ENCODE measurements at places on chromosomes 16 and 17. TPM values are rescaled to one million over a fixed set of nuclear protein-coding genes. Genes with fewer than 3 reads are reported as not detected.
A peak's percentile ranks its signal among the peaks of the same experiment; 100 is the strongest.

DNA sequence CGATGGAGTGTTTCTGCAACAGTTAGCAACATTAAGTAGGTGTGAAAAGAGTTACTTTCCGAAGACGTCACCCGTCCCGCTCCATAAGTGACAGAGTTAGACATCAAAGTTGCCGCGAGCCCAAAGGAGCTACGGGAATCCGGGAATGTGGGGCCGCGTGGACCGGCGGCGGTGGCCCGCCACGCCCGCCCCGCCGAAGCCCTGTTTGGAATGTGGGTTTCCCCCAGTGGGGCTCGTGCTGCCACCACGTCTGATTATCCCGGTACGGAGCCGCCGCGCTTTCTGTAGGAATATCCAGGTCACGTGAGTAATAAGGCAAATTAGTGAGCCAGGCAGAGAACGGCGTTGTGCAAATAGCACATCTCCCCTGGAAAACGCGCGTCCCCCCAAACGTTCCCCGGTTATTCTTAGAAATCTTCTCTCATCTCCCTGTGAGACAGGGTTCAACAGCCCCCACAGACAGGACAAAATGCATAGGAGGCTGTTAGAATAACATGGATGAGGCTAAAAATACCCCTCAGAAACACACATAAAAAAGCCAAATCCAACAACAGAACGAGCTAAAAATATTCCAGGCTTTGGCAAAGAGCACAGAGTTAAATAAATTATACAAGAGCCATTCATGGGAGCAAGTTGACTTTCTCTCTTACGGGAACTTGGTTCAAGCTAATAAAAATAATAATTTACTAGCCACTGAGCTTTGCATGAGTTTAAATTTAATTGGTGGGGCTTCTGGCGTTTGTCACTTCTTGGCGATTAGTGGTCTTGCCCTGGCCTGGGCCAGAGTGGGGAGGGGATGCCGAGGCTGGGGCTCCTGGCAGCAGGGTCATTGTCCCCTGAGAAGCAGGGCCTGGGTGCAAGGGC is 8.6 kb downstream of the BAHCC1 start:
- no peak for DNase-seq

- no peak for DNase-seq
Observed at GRCh38 chr16:67157892-67158635, 1.6 kb downstream of the TRADD start.

Gene CEP95
- total RNA-seq: 23.2 TPM

Gene LITAFD
- total RNA-seq: not detected

DNA sequence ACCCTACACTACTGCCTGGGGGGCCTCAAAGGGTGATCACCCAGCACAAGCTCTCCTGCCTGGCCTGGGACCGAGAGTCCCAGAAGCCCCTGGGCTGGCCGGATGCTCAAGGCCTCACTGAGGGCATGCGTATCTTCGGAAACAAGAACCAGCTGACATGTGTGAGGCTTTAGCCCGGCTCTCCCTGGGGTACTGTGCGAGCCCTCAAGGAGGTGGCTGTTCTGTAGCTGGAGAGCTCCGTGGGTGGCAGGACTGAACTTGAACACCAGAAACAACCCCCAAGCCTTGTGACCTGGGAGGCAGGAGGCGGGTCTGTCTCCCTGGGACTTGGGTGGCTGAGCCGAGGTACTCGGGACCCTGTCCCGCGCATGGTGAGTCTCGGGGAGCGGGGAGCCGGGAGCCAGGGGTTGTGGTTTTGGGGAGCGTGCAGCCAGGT is 7.0 kb downstream of the DPEP1 start:
- no peak for DNase-seq

Gene SLC47A1
- total RNA-seq: 16.1 TPM

- DNase-seq: no peak
Observed at GRCh38 chr16:50939356-50939755, 197.5 kb downstream of the CYLD start.

Gene SMIM36
- total RNA-seq: not detected

Gene NPIPB9
- total RNA-seq: 0.90 TPM

Gene RDM1
- 5.5 TPM for total RNA-seq

- no peak for DNase-seq
Observed at GRCh38 chr16:1141191-1141590, 11.7 kb upstream of the CACNA1H start.

DNA sequence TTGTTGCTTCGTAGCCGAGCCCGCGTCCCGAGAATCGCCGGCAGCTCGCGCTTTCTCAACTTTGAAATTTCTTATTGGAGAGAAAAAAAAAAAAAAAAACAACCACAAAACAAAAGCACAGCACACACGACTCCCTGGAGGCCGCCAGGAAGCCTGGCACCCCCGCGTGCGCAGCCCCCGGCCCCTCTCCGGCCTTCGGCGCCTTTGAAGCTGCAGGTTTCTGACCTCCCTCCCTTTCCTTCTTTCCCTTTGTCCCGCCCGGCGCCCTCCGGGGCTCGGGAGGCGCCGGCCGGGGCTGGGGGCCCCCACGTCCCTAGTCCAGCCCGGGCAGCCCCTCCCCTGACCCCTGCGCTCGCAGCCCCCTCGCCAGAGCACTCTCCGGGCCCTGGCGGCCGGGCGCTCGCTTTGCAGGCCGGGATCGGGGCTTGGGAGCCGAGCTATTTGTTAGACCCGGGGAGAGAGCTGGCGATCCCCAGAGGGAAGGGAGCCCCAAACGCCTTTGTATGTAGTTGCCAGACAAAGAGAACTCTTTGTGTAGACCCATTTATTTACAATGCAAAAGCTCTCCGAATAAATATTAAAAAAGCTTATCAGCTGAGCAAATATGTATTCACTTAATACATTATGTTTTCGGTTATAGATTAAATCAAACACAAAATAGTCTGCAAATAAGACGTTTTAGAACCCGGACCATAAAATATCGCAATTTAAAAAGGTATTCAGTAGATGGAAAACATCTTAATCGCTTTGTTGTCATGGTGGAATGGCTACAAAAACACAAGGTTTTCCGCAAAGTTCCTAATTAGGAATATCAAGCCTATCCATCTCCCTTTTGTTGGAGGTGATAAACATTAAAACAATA is 2.3 kb downstream of the BAHCC1 start:
- DNase-seq: no peak

Gene VAT1L
- total RNA-seq: not detected

- DNase-seq: no peak
Observed at GRCh38 chr17:78040440-78041385, 82.2 kb downstream of the TNRC6C start.

GRCh38 chr17:30210366-30210765 is 25.1 kb downstream of the SLC6A4 start:
- no peak for DNase-seq

- no peak for DNase-seq
Observed at GRCh38 chr16:81786321-81786720, 7.2 kb downstream of the PLCG2 start.

- DNase-seq: no peak
Observed at GRCh38 chr17:7403727-7403976, 245 bp downstream of the TMEM256 start.

GRCh38 chr16:74034862-74035261 is 261.8 kb upstream of the PSMD7 start:
- DNase-seq: peak; percentile 2

Gene C17orf107
- total RNA-seq: 2.4 TPM
